ENCODE measurements at places on chromosomes 4 and X. TPM values are rescaled to one million over a fixed set of nuclear protein-coding genes. Genes with fewer than 3 reads are reported as not detected.

Gene VSIG4
- not detected for total RNA-seq

Gene SULT1E1
- 0.09 TPM for total RNA-seq

Gene PWWP3B
- total RNA-seq: 0.74 TPM

Gene DOCK11
- 30.7 TPM for total RNA-seq

Gene PARM1
- 2.0 TPM for total RNA-seq

Data from smooth muscle cell of bladder (primary cell).